Tibial nerve (tissue), 4 donors: ENCODE measurements at places on chromosomes 16 and 17. TPM values are rescaled to one million over a fixed set of nuclear protein-coding genes. Genes with fewer than 3 reads are reported as not detected.

- no peak for DNase-seq
These were observed 44.1 kb upstream of the MYH10 start for GRCh38 chr17:8674344-8675305.

Gene VMO1
- 1.4 TPM for total RNA-seq

DNA sequence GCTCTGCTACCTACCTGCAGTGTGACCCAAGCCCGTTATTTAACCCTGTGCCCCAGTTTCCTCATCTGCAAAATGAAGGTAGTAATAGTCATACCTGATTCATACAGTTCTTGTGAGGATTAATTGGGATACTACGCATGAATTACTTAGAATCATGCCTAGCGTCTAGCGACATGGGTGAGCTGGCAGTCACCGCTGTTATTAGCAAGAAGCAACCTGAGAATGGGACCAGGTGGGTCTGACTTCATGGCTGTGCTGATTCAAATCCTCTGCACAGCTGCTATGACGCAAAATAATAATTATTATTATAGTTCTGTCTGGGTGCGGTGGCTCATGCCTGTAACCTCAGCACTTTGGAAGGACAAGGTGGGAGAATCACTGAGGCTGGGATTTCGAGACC is 7.9 kb downstream of the SOCS1 start:
- no peak for DNase-seq

Gene NOG
- 11.4 TPM for total RNA-seq

GRCh38 chr16:71360378-71360777 is 1.9 kb downstream of the CALB2 start:
- no peak for DNase-seq

DNA sequence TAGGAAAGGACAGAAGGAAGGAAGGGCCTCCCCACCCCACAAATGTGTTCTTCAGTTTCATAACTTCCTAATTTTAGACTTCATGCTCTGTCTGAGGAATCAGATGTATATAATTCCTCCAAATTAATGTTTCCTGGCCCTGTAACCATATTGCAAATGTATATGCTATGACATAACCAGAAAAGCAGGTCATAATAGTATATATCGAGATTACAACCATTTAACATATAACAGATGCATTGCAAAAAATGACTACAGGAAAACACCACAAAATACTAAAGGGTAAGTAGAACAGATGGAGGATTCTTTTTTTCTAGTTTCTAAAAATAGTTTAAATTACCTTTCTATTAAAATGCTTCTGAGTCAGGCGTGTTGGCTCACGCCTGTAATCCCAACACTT is 3.1 kb upstream of the EXOC7 start:
- no peak for DNase-seq

Gene BAIAP3
- total RNA-seq = 2.7 TPM
